Stimulated activated CD4-positive, alpha-beta T cell treated with anti-CD3 and anti-CD28 coated beads, Interleukin-1b, Interleukin-23, amount 100 ng/mL, for 24 hours (primary cell): ENCODE measurements at places on chromosomes 6 and 20.

DNA sequence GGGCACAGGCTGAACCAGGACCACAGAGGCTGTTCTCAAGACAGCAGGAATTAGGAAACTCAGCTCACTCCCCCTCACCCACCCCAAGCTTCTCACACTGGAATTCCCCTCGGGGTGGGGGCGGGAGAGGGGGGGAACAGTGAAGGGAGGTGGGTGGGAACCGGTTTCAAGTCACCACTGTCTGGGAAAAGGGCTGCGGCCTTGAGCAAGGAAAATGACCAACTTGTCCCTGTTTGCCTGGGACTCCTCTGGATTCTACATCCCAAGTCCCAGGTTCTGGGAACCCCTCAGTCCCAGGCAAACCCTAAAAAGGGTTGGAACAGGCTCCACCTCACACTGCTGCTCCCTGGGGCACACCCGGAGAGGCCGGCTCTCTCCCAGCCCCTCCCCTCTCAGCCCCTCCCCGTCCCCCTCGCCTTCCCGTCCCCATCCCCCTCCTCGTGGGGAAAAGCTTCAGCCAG lies 230.7 kb downstream of the TFAP2C start:
- DNase-seq = no peak

DNA sequence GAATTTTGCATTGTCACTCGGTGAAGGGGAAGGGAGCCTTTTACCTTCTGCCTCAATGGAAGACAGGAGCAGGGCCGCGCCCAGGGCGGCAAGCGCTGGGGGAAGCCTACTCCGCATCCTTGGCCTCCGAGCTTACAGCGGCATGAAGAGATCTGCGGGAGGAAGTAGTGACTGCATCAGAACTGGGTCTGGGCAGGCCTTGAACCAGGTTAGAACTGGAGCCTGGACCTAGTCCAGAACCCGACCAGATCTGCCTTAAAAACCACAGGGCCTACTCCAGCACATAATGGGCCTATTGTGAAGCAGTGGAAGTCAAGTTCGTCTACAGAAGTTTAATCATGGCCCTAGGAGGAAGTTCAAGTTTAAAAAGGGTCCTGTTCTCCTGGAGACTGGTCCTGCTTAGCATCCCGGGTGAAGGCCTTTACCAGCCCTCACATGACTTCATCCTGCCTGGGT lies 3.1 kb downstream of the COL12A1 start:
- DNase-seq = no peak

- DNase-seq = no peak
Measured at GRCh38 chr6:165726290-165726875, 63.3 kb upstream of the PDE10A start.

- no peak for DNase-seq
Measured at GRCh38 chr6:69647726-69648125, 149.1 kb downstream of the LMBRD1 start.

GRCh38 chr6:52426667-52427066 lies 6.5 kb downstream of the EFHC1 start:
- DNase-seq = no peak

DNA sequence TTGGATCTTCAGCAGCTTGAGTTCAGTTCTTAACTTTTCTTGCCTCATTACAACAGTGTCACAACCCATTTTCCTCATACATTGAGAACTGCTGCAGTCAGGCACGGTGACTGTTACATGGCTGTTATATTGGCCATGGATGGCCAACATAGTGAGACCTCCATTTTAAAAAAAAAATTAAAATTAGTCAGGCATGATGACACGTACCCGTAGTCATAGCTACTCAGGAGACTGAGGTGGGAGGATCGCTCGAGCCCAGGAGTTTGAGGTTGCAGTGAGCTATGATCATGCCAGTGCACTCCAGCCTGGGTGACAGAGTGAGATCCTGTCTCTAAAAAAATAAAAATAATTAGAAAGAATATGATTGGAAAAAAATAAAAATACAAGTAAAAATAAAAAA lies 9.9 kb upstream of the MMP24 start:
- no peak for DNase-seq

DNA sequence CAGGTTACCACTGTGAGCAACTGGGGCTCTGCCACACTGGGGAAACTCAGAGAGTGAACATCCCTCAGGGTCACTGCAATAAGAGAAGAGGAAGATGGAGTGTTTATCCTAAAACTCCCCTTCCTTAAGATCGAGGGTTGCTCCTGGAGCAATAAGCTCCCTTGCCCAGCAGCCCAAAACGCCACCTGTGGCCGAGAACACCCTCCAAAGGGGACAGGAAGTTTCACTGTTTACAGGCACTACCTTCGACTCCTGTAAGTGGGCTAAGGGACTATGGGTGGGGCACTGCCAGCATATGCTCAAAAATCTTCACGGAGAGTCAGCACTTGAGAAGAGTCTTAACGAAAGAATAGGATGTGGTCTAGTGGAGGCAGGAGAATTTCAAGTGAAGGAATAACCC lies 132.5 kb downstream of the FAXC start:
- no peak for DNase-seq

DNA sequence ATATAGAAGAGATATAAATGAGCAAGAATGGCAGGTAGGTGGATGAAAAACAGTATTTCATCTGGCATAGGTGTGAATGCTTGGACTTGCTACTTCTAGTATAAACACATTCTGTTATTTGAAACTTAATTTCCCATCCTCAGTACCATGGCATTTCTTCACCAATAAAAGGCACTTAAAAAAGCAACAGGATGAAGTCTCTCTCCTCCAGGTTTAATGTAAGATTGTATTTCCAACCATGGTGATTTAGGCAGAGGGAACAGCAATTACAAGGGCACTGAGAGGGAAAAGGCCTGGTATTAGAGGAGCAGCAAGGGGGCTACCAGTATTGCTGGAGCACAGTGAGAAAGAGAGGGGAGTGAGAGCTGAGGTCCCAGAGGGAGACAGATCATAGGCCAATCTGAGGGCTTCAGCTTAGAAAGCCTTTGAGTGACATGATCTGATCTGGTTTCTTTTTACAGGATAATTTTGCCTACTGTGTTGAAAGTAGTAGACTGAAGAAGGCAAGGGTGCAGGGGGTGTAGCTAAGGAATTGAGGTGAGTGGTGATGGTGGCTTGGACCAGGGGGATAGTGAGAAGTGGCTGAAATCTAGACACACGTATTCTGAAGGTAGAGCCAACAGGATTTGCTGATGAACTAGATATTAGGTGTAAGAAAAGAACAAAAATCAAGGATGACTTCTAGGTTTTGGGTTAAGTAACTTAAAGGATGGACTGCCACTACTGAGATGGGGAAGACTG lies 67.8 kb upstream of the SMIM29 start:
- DNase-seq = no peak

DNA sequence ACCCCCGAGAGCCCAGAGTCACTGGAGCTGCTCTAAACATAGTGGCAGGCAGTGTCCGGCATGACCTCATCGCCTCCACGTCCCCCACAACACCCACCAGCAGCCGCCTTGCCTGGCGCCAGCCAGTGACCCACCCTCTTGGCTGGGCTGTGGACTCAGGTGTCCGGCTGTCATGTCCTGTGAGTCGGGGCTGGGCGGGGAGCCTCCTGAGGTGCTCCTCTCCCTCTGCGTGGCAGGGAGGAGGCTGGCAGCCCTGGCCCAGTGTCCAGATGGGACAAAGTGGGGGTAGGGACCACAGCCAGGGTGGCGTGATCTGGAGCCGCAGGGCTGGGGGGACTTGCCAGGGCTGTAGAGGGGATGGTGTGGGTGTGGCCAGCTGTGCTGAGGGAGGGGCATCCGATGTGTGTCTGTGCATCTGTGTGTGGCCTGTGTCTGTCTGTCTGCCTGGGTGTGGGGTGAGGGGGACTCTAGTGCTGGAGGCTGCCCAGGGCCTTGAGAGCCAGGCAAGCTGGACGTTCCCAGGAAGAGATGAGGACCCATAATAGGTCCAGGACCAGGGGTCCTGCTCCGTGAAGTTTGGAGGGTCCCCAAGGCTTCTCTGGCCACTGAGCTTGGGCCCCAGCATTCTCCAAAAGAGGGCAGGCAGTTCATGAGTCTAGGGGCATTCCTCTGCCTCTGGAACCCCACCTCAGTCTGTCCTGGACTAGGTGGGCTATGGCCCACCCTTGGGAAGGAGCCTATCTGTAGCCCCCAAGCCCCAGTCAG lies 2.3 kb upstream of the SOX18 start:
- no peak for DNase-seq

GRCh38 chr6:49721297-49721696 lies 8.0 kb upstream of the CRISP2 start:
- DNase-seq = no peak

DNA sequence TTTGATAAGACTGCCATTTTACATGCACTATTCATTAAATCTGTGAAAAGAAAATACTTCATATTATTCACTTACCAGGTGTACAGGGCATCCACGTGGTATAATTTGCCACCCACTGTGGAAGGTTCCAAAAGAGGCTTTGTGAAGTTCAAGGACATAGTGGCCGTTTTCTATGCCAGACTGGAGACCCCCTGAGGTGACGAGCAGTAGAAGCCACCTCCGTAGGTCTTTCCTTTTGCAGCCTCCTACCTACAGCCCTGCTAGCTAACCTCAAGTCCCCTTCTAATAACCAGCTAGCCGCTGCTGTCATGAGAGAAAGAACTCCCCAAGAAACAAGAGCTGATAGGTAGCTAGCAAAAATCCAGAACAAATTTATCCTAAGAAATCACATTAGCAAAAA lies 110.5 kb downstream of the ARHGAP18 start:
- DNase-seq = no peak

DNA sequence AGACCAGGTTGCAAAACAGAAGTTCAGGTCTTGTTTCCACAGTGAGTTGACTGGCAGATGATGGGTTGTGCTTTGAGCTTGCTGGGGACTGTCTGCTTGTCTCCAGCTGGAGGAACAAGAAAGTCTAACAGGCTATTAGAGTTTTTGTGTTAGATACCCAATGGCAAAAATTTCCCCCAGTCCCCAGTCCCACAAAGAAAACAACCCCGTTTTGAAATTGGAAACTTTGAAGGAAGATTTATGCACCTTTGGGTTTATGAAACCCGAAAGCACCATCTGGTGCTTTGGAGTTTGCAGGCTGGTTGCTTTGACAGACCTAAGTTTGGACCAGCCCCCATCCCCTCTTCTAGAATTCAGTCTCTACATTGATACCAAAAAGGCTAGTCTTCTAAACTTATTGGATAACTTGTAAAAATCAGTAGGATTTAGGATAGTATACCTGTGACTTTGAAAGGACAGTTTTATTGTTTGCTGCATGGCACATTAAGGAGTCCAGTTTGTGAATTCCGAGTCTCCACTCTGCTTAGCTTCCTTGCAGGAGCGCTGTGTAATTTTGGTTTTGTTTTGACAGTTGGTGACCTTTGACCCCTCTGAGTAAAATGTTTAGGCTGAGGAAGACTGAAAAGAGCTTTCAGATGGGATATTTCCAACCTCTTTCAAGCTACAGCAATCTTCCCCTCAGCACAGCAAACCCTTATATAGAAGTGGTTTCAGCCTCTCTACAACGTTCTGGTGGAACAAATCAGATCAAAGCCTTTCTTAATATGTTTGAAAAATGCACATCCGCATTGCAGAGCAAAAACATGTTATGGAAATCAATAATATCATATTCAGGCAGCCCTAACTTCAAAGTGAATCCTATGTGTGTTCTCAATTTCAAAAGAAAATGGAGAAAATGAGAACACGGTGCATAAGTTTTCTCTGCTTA lies 25.5 kb upstream of the PRL start:
- DNase-seq = no peak
